Activated CD8-positive, alpha-beta T cell treated with anti-CD3 and anti-CD28 coated beads, Interleukin-2, amount 10 ng/mL, durations not matched to agents 7 days and 5 days (primary cell): ENCODE measurements at places on chromosomes 5 and 9. TPM values are rescaled to one million over a fixed set of nuclear protein-coding genes. Genes with fewer than 3 reads are reported as not detected.

Gene C9orf153
- total RNA-seq, result 0.34 TPM

Gene ITGA2
- total RNA-seq, result 4.3 TPM

Gene OCLN
- total RNA-seq, result 2.2 TPM

Gene EIF4E1B
- total RNA-seq, result not detected

Gene ARHGEF28
- not detected for total RNA-seq

Gene ABL1
- total RNA-seq, result 31.7 TPM

Gene SMIM33
- total RNA-seq, result 0.65 TPM

Gene TRIP13
- 42.6 TPM for total RNA-seq

Gene CAMLG
- 23.1 TPM for total RNA-seq

Gene UGT3A1
- not detected for total RNA-seq

Gene IL5
- total RNA-seq, result not detected

Gene PCDHA10
- not detected for total RNA-seq

DNA sequence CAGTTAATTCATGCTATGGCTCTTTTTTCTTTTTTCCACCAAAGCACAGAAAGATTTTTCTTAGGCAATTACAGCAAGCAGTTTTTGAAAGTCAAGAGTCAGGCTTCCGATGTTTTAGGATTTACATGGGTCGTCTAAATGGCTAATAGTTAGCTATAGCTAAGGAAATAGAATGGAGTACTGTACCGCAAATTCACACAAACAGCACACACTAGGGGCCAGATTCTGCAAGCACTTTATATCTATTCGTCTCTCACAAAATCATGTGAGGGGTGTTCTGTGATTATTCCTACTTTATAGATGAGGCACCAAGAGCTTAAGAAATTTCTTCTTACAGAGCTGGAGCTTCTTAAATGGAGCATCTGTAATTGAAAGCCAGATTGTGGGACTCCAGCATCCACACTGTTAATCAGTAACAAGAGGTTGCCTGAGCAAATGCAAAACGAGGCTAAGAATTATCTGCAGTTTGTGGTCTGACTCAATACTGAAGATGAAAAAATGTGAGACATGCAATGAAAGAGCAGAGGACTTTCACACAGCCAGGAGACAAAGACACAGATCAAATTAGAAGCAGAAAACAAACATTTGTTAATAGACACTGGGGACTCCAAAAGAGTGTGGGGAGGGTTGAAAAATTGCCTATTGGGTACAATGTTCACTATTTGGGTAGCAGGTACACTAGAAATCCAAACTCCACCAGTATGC is 62.7 kb upstream of the CTXN3 start:
- H3K4me1 ChIP-seq, result peaks cover 1% of the 10 kb centered on the region
- no peak for DNase-seq
- H3K27ac ChIP-seq, result no peak overlapping the region
- no peak overlapping the region for H3K4me3 ChIP-seq
- H3K27me3 ChIP-seq, result peaks cover 4% of the 10 kb centered on the region

- no peak overlapping the region for H3K27ac ChIP-seq
- no peak overlapping the region for H3K4me3 ChIP-seq
- H3K36me3 ChIP-seq, result no peaks in the 10 kb centered on the region
- no peaks in the 10 kb centered on the region for H3K27me3 ChIP-seq
- DNase-seq, result no peak
Measured at GRCh38 chr5:110625376-110625999, 101.0 kb downstream of the TMEM232 start.

DNA sequence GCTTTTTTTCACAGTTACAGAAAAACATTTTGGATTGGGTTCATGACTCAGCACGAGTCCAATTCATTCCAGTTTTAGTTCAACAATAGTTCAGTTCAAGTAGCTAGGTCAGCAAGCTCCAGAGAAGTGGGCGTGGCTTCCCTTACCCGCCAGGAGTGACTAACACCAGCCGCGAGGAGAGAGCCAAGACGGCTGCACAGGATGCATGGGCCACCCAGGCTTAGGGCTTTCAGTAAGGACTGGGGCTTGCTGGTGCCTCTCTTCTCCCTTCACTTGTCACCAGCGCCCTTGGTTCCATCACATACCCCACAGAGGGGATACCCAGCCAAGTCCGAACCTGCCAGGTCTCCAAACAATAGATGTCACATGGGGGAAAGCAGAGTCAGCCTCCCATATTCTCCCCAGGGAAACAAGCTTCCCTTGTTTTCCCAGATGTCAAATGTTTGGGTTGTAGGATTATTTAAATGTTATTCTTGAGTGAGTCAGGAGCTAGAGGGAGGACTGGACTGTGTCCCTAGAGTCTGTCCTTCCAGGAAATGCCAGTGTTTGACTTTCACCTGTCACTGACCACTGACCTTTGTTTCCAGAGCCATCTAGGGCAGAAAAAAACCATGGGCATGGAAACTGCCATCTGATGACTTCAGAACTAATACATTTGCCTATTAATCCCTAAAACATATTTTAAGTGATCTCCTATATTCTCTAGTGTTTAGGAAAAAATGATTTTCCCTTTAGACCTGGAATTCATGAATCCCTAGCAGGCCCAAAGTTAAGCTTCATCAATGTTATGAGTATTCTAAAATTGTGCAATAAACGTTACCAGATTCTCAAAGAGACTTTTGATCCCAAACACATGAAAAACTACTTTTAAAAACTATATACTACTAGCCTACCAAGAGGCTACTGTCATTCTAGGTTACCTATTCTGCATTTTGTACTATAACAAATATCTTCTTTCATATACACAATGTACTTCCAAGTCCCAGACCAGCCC is 51.9 kb downstream of the NIPAL4 start:
- no peak for DNase-seq
- no peak overlapping the region for H3K27ac ChIP-seq
- no peaks in the 10 kb centered on the region for H3K27me3 ChIP-seq
- H3K36me3 ChIP-seq, result peaks cover 78% of the 10 kb centered on the region
- H3K4me1 ChIP-seq, result peaks cover 4% of the 10 kb centered on the region
- H3K4me3 ChIP-seq, result no peak overlapping the region

GRCh38 chr5:77171141-77171910 is 39.2 kb upstream of the PDE8B start:
- no peak overlapping the region for H3K4me3 ChIP-seq
- H3K27me3 ChIP-seq, result peaks cover 9% of the 10 kb centered on the region
- no peak overlapping the region for H3K27ac ChIP-seq
- no peaks in the 10 kb centered on the region for H3K4me1 ChIP-seq

DNA sequence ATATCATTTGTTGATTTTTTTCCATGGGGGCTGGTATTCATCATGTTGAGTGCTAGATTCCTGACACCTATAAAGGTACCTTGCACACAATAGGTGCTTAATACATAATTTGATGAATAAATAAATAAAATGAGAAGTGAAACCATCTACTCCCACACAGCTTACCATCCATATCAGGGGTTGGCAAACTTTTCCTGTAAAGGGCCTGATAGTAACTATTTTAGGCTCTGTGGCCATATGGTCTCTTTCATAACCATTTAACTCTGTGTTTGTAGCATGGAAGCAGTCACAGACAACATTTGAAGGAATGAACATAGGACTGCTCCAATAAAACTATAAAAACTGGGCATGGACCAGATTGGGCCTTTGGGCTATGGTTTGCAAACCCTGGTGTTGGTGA is 100.3 kb downstream of the GCNT1 start:
- H3K27ac ChIP-seq, result no peak overlapping the region
- H3K27me3 ChIP-seq, result peaks cover 19% of the 10 kb centered on the region
- H3K36me3 ChIP-seq, result no peaks in the 10 kb centered on the region
- H3K4me1 ChIP-seq, result peaks cover 7% of the 10 kb centered on the region
- DNase-seq, result no peak

DNA sequence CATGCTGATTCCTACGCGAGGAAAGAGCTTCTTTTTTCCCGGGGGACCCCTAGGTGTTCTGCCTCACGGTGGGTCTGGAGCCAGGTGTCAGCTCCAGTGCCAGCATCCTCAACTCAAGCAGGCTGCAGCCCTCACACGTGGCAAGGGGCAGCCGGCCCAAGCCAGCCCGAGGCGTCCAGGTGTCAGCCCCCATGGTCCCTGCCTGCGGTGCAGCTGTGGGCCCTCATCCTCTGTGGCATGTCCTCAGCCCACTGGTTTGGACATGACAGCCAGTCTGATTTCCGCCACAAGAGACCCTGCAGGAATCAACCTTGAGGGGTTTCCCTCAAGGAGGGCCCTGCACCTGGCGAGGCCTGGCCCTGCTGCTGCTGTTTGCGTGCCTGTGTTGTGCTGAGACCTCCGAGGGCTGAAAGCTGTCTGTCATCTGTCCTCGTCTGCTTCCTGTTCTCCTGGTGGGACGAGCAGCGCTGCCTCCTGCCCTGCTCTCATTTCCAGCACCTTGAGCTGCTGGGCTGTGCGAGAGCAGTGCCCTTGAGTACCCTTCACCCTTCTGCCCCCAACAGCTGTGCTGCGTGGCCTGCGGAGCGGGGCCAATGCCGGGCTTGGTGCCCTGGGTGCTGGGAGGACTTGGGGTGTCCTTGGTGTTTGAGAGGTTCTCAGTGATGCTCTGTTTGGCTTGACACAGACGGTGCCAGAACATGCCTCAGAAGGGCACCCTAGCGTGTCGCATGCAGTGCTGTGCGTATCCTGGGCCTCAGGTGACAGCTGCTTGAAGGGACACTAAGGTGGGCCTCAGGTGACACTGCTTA is 137.6 kb downstream of the CACNA1B start:
- no peak for DNase-seq
- H3K4me1 ChIP-seq, result no peaks in the 10 kb centered on the region
- H3K4me3 ChIP-seq, result no peak overlapping the region
- no peaks in the 10 kb centered on the region for H3K36me3 ChIP-seq

- DNase-seq, result no peak
- H3K4me1 ChIP-seq, result no peaks in the 10 kb centered on the region
- no peak overlapping the region for H3K4me3 ChIP-seq
- H3K27me3 ChIP-seq, result no peaks in the 10 kb centered on the region
- H3K27ac ChIP-seq, result no peak overlapping the region
Measured at GRCh38 chr5:10384483-10384882, 31.0 kb downstream of the MARCHF6 start.

- H3K36me3 ChIP-seq, result no peaks in the 10 kb centered on the region
- H3K27ac ChIP-seq, result no peak overlapping the region
- H3K4me1 ChIP-seq, result no peaks in the 10 kb centered on the region
- H3K4me3 ChIP-seq, result no peak overlapping the region
Measured at GRCh38 chr5:146633323-146633764, 117.4 kb upstream of the GPR151 start.

GRCh38 chr5:87499478-87500410 is 87.0 kb upstream of the CCNH start:
- no peaks in the 10 kb centered on the region for H3K27me3 ChIP-seq
- no peak overlapping the region for H3K27ac ChIP-seq
- H3K4me3 ChIP-seq, result no peak overlapping the region
- DNase-seq, result no peak
- no peaks in the 10 kb centered on the region for H3K36me3 ChIP-seq

- H3K27me3 ChIP-seq, result no peaks in the 10 kb centered on the region
- no peak overlapping the region for H3K27ac ChIP-seq
- DNase-seq, result no peak
- no peak overlapping the region for H3K4me3 ChIP-seq
- no peaks in the 10 kb centered on the region for H3K4me1 ChIP-seq
Measured at GRCh38 chr5:91252916-91253315, 130.2 kb downstream of the ARRDC3 start.

GRCh38 chr5:1874348-1874747 is 8.4 kb downstream of the IRX4 start:
- H3K4me3 ChIP-seq, result no peak overlapping the region
- H3K27me3 ChIP-seq, result peaks cover 41% of the 10 kb centered on the region
- DNase-seq, result no peak
- H3K4me1 ChIP-seq, result no peaks in the 10 kb centered on the region
- H3K27ac ChIP-seq, result no peak overlapping the region
- H3K36me3 ChIP-seq, result peaks cover 2% of the 10 kb centered on the region

DNA sequence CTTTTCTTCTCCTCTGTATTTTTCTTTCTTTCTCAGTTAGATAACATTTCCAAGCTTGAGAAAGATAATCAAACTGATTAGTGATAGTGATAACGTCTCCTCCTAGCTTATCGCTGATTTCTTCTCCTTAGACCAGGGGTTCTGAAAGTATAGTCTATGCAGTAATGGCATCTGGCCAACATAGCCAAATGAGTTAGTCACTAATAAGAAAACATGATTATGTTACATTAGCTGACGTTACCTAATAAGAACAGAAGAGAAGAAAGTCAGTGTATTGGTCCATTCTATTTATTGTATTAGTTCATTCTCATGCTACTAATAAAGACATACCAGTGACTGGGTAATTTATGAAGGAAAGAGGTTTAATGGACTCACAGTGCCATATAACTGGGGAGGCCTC is 111.2 kb downstream of the STRBP start:
- H3K4me1 ChIP-seq, result no peaks in the 10 kb centered on the region
- H3K36me3 ChIP-seq, result peaks cover 2% of the 10 kb centered on the region
- H3K27ac ChIP-seq, result no peak overlapping the region

DNA sequence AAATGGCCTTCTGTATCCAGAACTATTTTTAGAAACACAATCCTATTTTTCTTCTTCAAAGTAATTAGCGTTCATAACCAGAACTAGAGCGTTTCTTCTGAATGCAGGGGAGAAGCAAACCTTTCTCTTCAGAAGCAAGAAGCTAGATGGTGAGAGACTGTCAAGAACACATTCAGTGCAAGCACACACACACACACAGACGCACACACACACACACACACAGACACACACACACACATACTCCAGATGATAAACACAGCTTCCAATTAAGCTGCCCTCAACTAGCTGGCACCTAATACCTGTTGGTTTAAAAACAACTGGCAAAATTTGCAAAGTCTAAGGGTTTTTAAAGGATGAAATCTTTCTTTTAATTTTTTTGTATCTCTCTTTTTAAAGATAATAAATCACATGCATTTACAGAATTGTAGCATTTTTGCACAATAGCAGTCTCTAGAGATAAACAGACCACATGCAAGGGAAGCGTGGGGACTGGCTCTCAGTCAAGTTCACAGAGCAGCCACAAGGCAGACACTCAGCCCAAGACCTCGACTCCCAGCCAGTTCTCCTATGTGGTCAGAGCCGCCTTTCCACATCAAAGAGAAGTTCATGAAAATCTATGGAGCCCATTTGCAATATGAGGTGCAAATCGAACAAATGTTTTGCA is 138.5 kb downstream of the TTLL11 start:
- DNase-seq, result no peak
- no peak overlapping the region for H3K27ac ChIP-seq
- H3K4me3 ChIP-seq, result no peak overlapping the region

- H3K4me1 ChIP-seq, result no peaks in the 10 kb centered on the region
- no peak overlapping the region for H3K4me3 ChIP-seq
- no peak for DNase-seq
- no peak overlapping the region for H3K27ac ChIP-seq
- no peaks in the 10 kb centered on the region for H3K27me3 ChIP-seq
- H3K36me3 ChIP-seq, result no peaks in the 10 kb centered on the region
Measured at GRCh38 chr9:8736805-8737204, 937.2 kb upstream of the DMAC1 start.

DNA sequence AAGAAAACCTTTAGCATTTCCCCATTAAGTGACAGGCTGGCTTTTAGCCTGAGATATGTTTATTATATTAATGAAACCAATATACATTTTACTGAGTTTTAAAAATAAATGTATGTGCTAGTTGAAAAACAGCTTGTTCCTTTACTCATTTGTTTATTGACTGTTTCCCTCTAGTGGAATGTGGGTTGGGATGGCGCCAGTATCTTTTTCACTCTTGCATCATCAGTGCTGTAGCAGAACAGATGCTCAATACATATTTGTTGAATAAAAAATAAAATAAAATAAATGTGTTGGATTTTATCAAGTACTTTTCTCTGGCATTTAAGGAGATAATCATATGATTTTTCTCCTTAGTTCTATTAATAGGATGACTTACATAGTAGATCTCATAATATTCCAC is 43.0 kb downstream of the FSTL4 start:
- no peaks in the 10 kb centered on the region for H3K36me3 ChIP-seq
- H3K27ac ChIP-seq, result no peak overlapping the region
- DNase-seq, result no peak
- H3K4me3 ChIP-seq, result no peak overlapping the region
- peaks cover 4% of the 10 kb centered on the region for H3K4me1 ChIP-seq
- H3K27me3 ChIP-seq, result peaks cover 38% of the 10 kb centered on the region
